ENCODE measurements at places on chromosomes 6 and 20.

DNA sequence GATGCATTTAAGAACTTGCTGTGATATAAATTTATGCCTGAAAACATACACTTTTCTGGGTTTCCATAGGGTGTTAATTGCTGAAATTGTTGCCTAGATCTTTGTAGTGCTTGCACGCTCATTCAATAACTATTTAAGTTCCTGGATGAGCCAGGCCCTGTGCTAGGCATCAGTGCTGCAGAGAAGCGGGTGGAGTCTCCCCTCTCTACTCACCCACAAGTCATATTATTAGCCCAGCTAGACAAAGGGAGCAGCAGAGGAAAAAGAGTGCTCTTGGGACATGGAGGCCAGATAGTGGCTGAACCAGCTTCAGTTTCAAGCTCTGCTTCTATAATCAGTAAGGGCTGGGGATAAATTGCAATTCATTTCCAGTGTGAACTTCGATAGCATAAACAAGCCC lies 329.1 kb downstream of the TFAP2B start:
- DNase-seq, result no peak

DNA sequence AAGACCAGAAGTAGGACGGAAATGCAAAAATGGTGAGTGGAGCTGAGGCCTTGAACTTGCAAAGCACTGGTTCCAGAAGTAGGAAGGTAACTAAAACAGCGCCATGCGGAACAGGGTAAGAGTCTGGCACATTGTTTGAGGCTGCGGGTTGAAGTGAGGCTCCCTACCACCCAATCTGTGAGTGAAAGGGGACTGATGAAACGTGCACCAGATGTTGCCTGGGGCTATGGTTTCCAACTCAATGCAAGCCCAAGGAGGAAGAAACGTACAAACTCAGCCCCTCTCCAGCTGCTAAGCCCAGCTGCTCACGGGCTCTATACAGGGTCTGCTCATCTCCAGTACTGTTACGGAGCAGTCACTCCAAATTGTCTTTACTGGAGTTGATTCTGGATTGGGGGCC lies 68.7 kb upstream of the KCNK16 start:
- no peak for DNase-seq

DNA sequence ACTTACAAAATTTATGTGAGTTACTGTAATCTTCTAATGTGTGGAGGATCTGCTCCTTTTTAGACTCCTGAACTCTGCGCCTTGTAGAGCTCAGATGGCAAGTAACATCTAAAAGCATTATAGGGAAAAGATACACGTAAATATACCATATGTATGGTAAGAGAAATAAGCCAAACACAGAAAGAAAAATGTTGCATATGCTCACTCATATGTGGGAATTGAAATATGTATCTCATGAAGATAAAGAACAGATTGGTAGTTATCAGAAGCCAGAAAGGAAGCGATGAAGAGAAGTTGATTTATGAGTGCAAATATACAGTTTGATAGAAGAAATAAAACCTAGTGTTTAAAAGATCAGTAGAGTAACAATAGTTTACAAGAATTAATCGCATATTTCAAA lies 815.0 kb upstream of the MAN1A1 start:
- DNase-seq, result no peak

DNA sequence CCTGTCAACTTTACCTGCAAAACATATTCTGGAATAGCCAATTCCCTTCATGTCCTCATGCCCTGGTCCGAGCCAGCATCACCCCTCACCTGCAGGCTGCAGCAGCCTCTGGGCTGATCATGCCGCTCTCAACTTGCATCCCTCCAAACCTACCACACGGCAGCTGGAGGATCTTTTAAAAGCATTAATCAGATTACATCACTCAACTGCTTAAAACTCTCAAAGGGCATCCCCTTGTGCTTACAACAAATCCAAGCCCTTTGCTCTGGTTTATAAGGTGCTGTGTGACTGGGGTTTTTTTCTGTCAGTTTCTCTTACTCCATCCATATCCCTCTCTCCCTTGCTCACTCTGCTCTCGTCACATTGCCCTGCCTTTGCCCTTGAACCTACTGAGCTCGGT lies 24.0 kb downstream of the CD40 start:
- DNase-seq, result peak; percentile 11

DNA sequence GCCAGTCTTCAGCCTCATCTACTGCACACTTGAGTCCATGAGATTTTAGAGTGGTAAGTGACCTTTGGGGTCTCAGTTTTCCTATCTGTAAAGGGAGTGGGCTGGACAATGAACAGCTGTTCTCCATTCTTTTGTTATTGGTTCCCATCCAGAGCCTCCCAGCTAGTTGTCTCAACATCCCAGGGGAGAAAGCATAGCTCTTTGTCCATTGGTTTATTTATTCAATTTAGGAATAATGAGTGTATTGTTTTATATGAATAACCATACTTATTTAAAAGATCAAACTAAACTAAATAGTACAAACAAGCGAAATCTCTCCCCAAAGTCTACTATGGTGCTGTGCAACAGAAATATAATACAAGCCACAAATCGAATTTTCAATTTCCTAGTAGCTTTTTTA lies 13.7 kb downstream of the PIGT start:
- DNase-seq, result no peak

DNA sequence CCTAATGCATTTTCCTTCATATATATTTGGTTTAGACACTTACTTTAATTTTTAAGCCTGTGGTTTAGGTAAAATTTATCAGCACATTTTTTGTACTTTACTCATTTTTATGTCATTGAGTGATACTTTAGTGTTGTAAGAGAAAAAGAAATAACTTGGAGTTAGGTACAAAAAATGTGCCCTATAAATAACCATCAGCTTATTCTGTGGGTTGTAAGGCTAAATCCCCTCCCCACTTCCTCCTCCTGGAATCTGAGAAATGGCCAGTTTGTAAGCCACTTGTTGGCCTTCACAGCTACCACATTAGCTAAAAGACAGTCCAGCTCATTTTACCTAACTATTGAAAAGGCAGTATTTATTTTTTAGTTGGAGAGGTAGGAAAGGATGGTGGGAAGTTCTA lies 576.3 kb downstream of the PKHD1 start:
- no peak for DNase-seq

- DNase-seq, result no peak
Observed at GRCh38 chr6:88167352-88167937, 1.3 kb upstream of the CNR1 start.

Data from DMS 273 treated with DMSO at 0.1 percent for 48 hours (cell line).